Endodermal cell (in vitro differentiated cells): ENCODE measurements at places on chromosomes 12 and 14.

DNA sequence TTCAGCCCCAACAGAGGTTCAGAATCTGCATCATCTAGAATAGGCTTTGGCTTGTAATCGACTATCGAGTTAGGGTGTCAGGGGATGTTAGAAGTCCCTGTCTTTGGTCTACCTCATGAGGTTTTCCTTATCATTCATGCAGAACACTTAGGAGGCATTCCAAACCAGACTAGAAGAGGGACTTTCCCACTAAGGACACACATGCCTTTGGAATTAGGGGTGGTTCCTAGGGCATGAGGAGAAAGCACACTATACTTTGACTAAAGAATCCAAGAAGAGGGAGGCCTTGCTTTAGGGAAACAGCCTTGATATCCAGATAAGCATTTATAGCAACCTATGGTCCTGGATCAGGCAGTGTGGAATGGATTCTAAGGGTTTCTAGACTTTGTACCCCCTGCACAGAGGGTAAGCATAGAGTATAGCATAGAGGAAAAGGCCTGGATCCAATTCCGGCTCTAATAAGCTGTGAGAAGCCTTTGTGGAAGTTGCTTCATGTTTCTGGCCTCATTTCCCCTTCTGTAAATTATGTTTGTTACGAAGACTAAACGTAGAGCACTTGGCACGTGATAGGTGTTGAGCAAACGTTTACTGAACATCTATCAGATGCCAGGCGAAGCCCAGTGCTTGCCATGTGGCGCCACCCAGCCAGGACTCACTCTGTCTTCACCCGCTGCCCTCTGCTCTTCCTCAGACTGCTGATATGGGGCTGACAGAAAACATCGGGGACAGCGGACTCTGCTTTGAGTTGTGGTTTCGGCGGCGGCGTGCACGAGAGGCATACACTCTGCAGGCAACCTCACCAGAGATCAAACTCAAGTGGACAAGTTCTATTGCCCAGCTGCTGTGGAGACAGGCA, 13.2 kb downstream of the ZNF219 start:
- DNase-seq = no peak
- H3K4me1 ChIP-seq = no peaks in the 10 kb centered on the region
- peaks cover 85% of the 10 kb centered on the region for H3K36me3 ChIP-seq
- H3K27ac ChIP-seq = no peak overlapping the region

GRCh38 chr14:74525361-74525851, 31.8 kb downstream of the ISCA2 start:
- H3K4me3 ChIP-seq = no peak overlapping the region
- no peak for DNase-seq
- no peak overlapping the region for H3K27ac ChIP-seq
- H3K27me3 ChIP-seq = no peaks in the 10 kb centered on the region

DNA sequence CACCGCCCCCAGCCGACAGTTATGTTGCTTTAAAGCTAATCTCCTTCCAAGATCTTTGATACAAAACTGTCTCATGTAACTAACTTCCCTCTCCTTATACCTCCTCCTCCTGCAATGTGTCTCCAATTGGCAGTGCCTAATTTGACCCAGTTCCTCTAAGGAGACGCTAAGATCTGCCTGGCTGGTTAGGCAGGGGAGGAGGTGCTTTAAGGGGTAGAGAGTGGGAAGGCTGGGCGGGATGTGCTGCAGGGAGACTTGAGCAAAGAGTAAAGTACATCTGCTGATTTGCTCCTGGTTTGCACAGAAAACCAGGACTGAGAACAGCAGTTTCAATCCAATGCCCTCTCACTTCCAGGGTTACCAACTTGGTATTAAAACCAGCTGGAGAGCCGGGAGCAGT, 7.4 kb upstream of the IKZF4 start:
- no peak for DNase-seq
- no peak overlapping the region for H3K27ac ChIP-seq
- no peaks in the 10 kb centered on the region for H3K27me3 ChIP-seq
- no peaks in the 10 kb centered on the region for H3K4me1 ChIP-seq

GRCh38 chr14:104893435-104894207, 28.6 kb downstream of the CEP170B start:
- no peaks in the 10 kb centered on the region for H3K4me1 ChIP-seq
- no peaks in the 10 kb centered on the region for H3K27me3 ChIP-seq
- H3K36me3 ChIP-seq = no peaks in the 10 kb centered on the region

DNA sequence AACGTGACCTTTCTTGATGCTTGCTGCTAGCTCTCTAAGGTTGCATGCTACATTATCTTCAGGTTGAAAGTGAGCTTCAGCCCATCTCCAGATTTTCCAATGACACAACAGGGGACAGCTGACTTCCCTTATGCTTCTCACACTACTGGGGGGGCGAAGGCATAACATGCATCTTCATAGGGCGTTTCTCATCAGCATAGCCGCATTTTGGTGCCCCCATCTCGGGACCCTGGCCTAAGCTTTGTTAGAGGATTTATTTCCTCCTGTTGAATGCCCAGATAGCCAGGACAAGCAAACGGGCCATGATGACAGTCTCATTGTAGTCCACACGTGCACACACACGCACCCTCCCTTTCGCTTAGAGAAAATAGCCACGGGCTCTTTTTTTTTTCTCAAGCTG, 30.7 kb downstream of the SSPN start:
- no peak for DNase-seq
- peaks cover 53% of the 10 kb centered on the region for H3K27me3 ChIP-seq
- H3K4me1 ChIP-seq = no peaks in the 10 kb centered on the region
- H3K4me3 ChIP-seq = peak overlapping the region; percentile 71
- no peaks in the 10 kb centered on the region for H3K36me3 ChIP-seq
- H3K27ac ChIP-seq = no peak overlapping the region

DNA sequence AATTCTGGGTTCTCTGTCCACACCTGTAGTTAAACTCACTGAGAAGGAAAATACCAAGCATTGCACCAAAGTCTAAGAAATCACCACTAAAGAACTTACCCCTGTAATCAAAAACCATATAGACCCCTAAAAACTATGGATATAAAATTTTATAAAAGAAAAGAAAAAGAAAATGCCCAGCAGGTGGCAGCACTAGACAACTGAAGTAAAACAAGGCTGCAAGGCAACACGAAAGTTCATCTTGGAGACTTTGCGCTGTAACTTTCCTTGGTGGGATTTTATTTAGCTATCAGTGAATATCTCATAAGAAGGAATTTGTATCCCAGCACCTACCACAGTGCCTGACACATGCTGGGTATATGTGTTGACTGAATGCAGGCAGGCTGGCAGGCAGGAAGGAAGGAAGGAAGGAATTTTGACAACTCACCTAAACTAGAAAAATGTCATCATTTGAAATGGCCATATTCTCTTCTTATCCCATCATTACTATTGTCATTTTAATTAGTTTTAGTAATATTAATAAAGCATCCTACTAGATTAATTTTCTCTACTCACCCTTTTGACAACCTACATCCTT, 68.2 kb upstream of the ETV6 start:
- H3K27ac ChIP-seq = no peak overlapping the region
- DNase-seq = peak; percentile 84
- no peaks in the 10 kb centered on the region for H3K4me1 ChIP-seq
- peaks cover 5% of the 10 kb centered on the region for H3K27me3 ChIP-seq
- no peaks in the 10 kb centered on the region for H3K36me3 ChIP-seq

GRCh38 chr12:62468397-62468796, 1.8 kb downstream of the MON2 start:
- H3K27ac ChIP-seq = no peak overlapping the region
- no peaks in the 10 kb centered on the region for H3K27me3 ChIP-seq
- DNase-seq = no peak
- H3K4me1 ChIP-seq = no peaks in the 10 kb centered on the region
- H3K4me3 ChIP-seq = peak overlapping the region; percentile 98
- H3K36me3 ChIP-seq = peaks cover 8% of the 10 kb centered on the region
